ENCODE measurements at places on chromosomes 1 and 21.

- DNase-seq: no peak
These were observed 58.8 kb upstream of the TARDBP start for GRCh38 chr1:10953505-10954193.

- peak; percentile 69 for DNase-seq
These were observed 23.6 kb downstream of the XCL2 start for GRCh38 chr1:168520052-168520751.

GRCh38 chr1:161227196-161227871 is 1.5 kb downstream of the TOMM40L start:
- DNase-seq: peak; percentile 81

DNA sequence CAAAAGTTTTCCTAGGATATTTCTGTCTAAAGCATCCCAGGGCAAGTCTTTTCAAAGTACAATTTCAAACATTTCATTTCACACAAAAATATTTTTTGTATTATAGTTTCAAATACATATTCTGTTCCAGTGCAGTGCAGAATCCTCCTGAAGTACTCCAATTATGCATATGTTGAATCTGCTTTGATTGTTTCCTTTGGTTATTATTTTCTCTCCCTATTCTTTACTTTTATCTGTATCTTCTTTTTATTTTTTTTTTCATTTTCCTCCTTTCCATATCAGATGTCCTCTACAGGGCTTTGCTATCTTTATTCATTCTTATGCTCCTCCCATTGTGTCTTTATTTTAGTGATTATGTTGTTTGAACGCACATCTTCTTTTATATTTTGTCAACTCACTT is 274.8 kb downstream of the DPYD start:
- DNase-seq: no peak

GRCh38 chr1:175749075-175749474 is 5.7 kb upstream of the TNR start:
- no peak for DNase-seq

DNA sequence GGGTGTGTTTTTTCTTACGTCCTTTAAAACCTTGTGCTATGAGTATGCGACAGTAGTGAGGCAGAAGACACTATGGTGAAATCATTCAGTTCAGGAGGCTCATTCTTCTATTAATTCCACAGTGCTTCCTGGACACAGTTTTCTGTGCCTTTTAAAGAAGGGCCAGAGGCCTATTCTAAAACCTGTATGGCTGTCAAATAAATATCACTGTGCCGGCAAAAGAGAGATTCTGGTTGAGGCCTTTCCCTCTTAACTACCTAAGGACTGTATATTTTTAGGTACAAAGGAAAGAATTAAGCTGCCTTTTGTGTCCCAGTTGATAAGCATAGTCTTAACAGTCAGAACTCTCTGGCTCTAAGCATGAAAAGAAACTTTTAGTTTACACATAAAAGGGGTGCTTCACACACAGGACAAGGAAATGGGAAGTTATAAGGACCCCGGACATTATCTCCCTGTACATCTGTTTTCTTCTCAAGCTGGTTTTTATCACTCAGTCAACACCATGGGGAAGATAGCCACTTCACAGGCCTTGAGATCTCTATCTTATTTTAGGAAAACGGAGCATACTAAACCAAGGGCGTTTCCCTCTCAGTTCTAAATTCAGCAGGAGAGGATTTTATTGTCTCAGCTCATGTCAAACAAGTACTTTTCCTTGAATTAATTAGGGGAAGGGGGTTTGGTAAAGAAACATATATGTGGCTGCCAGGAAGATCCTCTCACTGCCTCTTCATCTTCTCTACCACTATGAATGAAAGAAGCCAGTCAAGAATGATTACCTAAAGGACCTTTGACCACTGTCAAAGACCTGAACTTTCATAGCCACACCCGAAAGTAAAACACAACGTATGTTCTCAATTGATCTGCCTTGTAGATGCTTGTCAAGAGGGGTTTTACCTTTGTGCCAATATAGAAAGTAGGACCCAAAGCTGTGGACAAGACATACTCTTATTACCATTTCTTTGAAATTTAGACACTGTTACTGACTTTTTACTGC is 71.4 kb upstream of the HSPA13 start:
- no peak for DNase-seq

DNA sequence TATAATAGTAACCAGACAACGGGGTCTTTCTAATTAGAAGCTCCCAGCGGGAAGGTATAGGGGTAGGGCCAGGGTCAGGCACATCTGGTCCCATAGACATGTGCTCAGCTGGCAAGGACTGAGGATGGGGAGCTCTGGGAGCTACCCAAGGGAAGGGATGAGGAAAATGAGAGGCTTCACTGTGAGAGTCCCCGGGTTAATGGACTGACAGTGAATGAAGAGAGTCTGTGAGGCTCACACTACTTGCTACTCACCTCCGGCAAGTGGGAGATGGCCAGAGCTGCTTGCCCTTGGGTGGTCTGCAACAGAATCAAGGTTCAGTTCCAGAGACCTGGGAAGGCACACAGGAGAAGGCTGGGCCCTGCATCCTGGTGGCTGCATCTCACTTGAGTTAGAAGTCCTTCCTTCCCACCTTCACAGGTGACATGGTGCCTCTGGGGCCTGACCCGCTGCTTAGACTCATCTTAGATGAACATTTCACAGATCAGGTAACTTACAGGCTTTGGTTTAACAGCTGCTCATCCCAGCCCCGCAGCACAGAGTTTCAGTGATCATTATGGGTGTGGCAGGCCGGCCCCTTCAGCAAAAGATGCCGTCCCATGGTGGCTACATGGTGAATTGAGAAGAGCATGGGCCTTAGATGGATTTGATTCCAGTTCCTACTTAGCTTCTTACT is 31.7 kb downstream of the EIF2D start:
- no peak for DNase-seq

DNA sequence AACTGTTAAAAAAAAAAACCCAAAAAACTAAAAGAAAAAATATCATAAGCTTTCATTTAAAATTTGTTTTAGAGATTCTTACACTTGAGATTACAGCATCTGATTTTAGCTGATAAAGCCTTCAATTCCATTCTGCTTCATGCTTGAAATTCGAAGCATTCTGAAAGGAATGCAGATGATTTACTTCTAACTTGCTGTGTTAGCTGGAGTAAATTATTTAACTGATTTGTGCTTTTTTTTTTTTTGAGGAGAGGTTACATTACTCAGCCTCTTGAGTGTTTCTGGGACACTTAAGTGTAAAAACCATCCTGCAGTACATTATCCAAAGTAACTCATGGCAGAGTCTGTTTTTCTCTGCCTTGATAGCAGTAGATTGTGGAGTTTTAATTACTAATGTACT is 4.5 kb upstream of the TRIM67 start:
- no peak for DNase-seq

DNA sequence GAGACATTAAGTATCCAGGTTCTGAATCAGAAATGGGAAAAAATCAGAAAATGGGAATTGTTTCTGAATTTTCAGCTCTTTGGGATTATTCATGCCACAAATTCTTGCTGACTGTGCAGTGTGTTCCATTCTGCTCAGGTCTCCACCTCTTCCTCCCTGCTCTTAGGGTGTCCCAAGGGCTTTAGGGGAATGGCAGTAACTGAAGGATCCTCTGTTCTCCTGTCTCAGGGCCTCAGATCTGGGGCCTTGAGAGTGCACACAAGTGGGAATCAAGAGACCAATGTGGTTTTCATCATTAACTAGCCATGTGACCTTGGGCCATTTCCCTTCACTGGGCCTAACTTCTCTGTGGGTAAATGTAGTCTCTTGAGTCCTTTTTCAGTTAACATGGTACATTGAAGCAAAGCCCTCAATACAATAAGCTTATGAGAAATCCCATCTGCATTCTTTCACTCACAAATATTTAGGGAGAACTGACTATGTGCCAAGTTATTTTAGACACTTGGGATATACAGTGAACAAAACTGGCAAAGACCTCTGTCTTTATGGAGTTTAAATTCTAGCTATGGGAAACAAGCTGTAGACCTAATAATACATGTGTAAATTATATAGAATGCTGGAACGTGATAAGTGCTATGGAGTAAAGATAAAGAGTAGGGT is 75.7 kb upstream of the SPATA6 start:
- no peak for DNase-seq

DNA sequence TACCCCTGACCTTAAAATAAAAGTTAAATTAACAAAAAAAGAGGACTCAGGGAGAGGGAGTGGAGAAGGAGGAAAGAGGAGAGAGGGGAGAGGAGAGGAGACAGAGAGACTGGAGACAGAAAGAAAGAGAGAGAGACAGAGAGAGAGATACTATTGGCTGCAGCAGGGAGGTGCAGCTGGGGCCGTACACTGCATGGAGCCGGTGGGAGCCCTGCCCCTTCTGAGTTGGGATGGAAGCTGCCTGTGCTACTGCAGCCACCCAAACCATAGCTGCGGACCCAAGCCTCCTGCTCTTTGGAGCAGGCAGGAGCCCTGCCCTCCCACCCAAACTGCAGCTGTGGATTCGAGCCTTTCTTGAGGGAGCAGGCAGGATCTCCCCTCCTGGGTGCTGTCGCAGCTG is 32.7 kb upstream of the HP1BP3 start:
- DNase-seq: no peak

DNA sequence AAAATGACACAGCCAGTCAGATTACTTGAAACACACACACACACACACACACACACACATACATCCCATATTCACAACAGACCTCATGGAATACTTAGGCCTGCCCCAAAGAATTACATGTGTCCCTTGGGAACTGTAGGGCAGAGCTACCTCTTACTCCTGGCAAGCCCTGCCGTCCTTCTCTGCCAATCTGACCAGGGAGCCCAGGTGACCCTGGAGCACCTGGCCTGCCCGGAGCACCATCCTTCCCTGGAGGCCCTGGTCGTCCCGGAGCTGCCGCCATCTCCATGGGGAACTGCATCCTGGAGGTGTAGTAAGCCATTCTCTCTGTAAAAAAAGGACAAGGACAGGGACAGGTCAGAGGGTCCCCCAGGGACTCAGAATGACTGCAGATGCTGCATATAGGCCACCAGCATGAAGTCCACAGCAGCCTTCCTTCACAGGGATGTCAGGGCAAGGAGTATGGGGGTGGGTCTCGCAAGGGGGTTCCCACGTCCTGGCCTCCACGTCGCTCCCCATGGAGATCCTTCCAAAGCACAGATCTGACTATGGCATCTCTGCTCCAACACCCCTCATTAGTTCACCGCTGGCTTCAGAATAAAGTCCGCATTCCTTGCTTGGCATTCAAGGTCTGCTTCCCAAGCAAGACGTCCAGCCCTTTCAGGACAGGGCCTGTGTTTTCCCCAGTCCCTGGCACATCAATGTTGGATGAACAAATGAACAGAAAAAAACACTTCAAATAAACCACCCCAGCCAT is 9.2 kb upstream of the PEF1 start:
- DNase-seq: no peak

DNA sequence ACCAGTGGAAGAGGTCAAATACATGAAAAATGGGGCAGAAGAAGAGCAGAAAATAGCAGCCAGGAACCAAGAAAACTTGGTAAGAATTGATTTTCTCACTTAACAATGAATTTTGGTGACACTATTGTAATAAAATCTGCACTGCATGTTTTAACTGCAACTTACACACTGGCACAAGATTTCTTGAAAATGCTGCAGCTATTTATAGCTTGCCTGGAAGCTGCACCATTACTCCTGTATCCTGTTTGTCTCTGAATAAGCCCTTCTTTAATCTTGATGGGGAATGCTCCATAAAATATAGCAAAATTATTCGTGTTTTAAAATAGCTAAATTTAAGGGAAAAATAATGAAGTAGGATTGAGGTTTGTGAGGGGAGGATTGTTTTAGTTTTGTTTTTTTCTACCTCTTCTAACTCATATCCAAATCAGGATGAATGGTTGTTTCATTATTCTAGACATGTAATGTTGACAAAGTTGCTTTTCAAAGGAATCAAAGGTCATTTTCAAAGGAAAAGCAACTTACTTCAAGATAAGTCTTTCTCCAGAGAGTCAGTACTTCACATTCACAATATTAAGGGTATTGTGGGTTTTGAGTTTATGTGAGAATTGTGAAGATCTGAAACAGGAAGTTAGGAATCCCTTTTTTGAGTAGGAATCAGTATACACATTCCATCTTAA is 120.9 kb downstream of the C1orf21 start:
- DNase-seq: no peak

- DNase-seq: no peak
These were observed 277.1 kb upstream of the SGIP1 start for GRCh38 chr1:66256629-66257572.

- no peak for DNase-seq
These were observed 1.7 kb upstream of the HRNR start for GRCh38 chr1:152225678-152226077.

GRCh38 chr1:27658951-27659496 is 13.0 kb downstream of the IFI6 start:
- DNase-seq: peak; percentile 55

DNA sequence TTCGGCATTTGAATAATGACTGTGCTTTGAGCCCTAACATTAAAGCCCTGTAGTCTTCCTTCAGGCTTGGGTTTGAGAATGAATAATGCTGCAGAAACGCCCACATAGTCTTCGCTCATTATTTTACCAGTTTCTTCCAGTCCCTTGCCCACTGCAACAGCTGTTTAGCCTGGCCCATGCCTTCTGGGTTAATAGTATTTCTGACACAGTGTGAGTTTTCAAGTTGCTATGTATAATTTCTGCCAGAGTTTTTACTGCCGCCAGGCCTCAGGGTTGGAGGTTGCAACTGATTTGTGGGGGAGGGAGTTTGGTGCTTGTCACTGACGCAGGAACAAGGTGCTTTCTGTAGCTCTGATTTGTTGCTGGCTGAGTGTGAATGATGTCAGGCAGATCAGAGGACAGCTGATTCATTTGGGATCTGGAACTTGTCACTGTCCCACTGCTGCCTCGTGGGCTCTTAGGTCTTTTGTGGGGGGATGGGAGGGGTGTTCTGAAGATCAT is 109.8 kb downstream of the MAST2 start:
- DNase-seq: no peak

- no peak for DNase-seq
These were observed 235.3 kb downstream of the FAF1 start for GRCh38 chr1:50724626-50725286.

- no peak for DNase-seq
These were observed 190.6 kb upstream of the NFIA start for GRCh38 chr1:60891765-60892164.

GRCh38 chr1:10973552-10973951 is 38.9 kb upstream of the TARDBP start:
- DNase-seq: no peak

DNA sequence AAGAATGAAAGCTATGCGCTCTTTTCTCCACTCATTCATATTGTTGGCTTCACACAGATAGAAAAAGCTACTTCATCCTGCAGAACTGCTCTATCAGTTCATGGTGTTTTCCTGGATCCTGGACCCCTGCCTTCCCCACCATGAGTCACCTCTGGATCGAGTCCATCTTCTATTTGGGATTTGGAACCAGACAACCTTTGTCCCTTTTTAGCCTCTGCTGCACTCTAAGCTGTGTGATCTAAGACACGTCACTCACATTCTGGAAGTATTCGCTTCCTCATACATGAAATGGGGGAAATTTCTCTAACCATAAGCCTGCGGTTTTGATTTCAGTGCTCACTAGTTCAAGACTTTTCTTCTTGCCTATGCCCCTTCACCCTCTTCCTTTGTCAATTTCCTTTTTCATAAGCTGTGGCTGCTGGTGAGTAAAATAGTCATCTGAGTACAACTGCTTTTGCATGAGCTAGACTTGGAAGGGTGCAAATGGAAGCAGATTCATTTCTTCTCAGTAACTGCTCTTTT is 14.1 kb upstream of the DEGS1 start:
- peak; percentile 17 for DNase-seq
